Left ventricle myocardium inferior (tissue), 1 donor: ENCODE measurements at places on chromosomes 6 and 20. TPM values are rescaled to one million over a fixed set of nuclear protein-coding genes. Genes with fewer than 3 reads are reported as not detected.

SPINT4 gene
- total RNA-seq: not detected

HAO1 gene
- total RNA-seq: not detected

MYBL2 gene
- 0.44 TPM for total RNA-seq

SAMD3 gene
- not detected for total RNA-seq

TPX2 gene
- total RNA-seq: 0.71 TPM

TGM3 gene
- not detected for total RNA-seq

STX11 gene
- 6.8 TPM for total RNA-seq

RTEL1 gene
- total RNA-seq: 9.6 TPM

ANKRD6 gene
- 11.1 TPM for total RNA-seq

OPRM1 gene
- not detected for total RNA-seq

CRISP3 gene
- total RNA-seq: not detected

MRAP2 gene
- 0.16 TPM for total RNA-seq

GRCh38 chr6:40852779-40853373 is 186.1 kb downstream of the UNC5CL start:
- H3K4me3 ChIP-seq: no peak overlapping the region
- H3K27me3 ChIP-seq: peaks cover 33% of the 10 kb centered on the region
- no peaks in the 10 kb centered on the region for H3K36me3 ChIP-seq
- H3K27ac ChIP-seq: no peak overlapping the region
- peaks cover 10% of the 10 kb centered on the region for H3K4me1 ChIP-seq
- DNase-seq: no peak

GRCh38 chr20:63356931-63357879 is 3.9 kb downstream of the CHRNA4 start:
- peaks cover 63% of the 10 kb centered on the region for H3K27me3 ChIP-seq
- DNase-seq: no peak
- no peak overlapping the region for H3K4me3 ChIP-seq
- peaks cover 43% of the 10 kb centered on the region for H3K4me1 ChIP-seq
- H3K27ac ChIP-seq: peak overlapping the region; percentile 33
- no peaks in the 10 kb centered on the region for H3K36me3 ChIP-seq

GRCh38 chr6:143271024-143271423 is 179.5 kb downstream of the ADAT2 start:
- DNase-seq: no peak
- H3K4me3 ChIP-seq: no peak overlapping the region
- peaks cover 28% of the 10 kb centered on the region for H3K4me1 ChIP-seq
- H3K27me3 ChIP-seq: no peaks in the 10 kb centered on the region

GRCh38 chr20:41437836-41438235 is 71.2 kb upstream of the EMILIN3 start:
- no peaks in the 10 kb centered on the region for H3K4me1 ChIP-seq
- H3K27me3 ChIP-seq: no peaks in the 10 kb centered on the region
- H3K36me3 ChIP-seq: peaks cover 95% of the 10 kb centered on the region
- DNase-seq: no peak
- H3K4me3 ChIP-seq: no peak overlapping the region

DNA sequence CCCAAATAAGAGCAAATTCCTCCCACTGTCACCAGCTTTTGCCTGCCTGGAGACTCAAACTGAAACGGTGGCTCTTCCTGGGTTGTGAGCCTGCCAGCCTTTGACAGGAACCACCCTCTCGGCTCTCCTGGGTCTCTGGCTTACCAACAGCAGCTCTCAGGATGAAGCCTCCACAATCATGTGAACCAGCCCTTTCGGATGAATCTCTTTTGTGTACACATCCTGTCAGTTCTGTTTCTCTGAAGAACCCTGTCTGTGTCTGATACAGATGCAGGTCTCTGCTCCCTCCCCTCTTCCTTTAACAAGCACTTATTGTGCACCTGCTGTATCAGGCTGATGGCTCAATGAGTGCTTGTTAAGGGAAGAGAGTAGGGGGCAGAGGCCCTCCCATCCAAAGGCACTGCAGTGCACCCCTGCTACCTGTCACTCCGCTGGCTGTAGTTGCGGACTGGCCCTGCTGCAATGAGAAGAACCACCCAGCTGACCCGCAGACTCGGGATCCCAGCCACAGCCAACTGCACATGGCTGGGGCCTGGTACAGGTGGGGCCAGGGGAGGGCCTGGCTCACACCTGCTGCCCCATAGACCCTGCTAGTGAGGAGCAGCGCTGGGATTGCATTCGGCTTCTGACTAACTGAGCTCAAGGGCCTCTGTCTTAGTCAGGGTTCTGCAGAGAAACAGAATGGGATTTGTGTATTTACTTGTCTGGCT is 120.1 kb upstream of the PMEPA1 start:
- H3K36me3 ChIP-seq: no peaks in the 10 kb centered on the region
- no peak overlapping the region for H3K4me3 ChIP-seq
- H3K27me3 ChIP-seq: peaks cover 4% of the 10 kb centered on the region
- no peak for DNase-seq
- H3K4me1 ChIP-seq: peaks cover 18% of the 10 kb centered on the region

GRCh38 chr20:32168184-32168910 is 39.2 kb downstream of the PLAGL2 start:
- H3K4me3 ChIP-seq: no peak overlapping the region
- peaks cover 8% of the 10 kb centered on the region for H3K4me1 ChIP-seq
- DNase-seq: no peak
- no peaks in the 10 kb centered on the region for H3K27me3 ChIP-seq

GRCh38 chr20:62642666-62643520 is 590 bp downstream of the SLCO4A1 start:
- peaks cover 70% of the 10 kb centered on the region for H3K27me3 ChIP-seq
- peaks cover 2% of the 10 kb centered on the region for H3K36me3 ChIP-seq
- DNase-seq: no peak

- DNase-seq: no peak
- peaks cover 63% of the 10 kb centered on the region for H3K4me1 ChIP-seq
Observed at GRCh38 chr20:37697314-37697713, 3.5 kb downstream of the CTNNBL1 start.

DNA sequence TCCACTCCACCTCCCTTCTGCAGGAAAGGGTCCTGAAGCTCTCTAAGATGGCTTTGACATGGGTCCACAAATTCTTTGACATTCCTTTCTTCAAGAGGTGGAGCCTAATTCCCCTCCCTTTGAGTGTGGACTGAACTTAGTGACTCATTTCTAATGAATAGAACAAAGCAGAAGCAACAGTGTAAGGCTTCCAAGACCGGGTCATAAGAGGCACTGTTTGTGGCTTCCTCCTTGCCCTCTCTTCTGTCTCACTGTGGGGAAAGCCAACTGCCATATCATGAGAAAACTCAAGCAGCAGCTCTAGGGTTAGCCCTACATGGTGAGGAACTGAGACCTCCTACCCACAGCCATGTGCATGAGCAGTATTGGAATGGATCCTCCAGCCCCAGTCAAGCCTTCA is 5.9 kb upstream of the CDK5RAP1 start:
- peaks cover 73% of the 10 kb centered on the region for H3K36me3 ChIP-seq
- no peaks in the 10 kb centered on the region for H3K27me3 ChIP-seq
- no peak for DNase-seq
- H3K27ac ChIP-seq: no peak overlapping the region

DNA sequence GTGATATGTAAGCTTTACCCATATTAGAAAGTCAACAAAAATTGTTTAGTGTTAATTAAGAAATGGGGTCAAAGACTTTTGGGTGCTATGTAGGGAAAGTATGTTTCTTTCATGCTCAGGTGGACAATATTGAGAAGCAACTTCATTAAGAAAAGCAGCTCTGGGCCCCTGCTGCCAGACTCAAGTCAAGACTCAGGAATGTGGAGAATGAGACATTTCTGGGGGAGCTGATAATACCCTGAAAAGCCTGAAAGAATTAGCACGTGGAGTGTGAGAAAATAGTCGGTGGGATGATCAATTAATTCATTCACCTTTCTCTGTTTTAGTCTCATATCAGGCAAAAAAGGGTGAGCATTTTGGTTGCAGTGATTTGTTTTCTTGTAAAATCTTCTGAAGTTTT is 175.1 kb upstream of the IMPG1 start:
- H3K4me1 ChIP-seq: no peaks in the 10 kb centered on the region
- no peak overlapping the region for H3K27ac ChIP-seq

DNA sequence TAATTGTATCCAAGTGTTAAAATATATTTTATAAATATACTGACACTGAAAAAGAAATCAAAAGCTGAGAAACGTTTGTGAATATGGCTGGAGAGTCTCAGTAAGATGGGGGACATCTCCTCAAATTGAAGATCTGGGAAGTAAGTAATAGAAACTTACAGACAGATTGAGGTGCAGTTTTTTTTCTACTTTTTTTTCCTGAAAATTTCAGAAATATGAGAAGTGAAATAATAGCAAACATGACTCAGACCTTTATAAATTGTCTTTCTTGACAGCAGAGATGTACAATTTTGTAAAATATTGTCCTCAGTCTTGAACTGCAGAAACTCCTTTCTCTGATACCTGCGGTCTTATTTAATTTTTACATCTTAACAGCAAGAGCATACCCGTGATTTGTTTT is 347.1 kb downstream of the UTRN start:
- no peaks in the 10 kb centered on the region for H3K36me3 ChIP-seq
- H3K27me3 ChIP-seq: no peaks in the 10 kb centered on the region
- peaks cover 4% of the 10 kb centered on the region for H3K4me1 ChIP-seq
- no peak overlapping the region for H3K27ac ChIP-seq
- no peak for DNase-seq

- no peaks in the 10 kb centered on the region for H3K36me3 ChIP-seq
- peak overlapping the region; percentile 21 for H3K27ac ChIP-seq
- H3K27me3 ChIP-seq: no peaks in the 10 kb centered on the region
- H3K4me3 ChIP-seq: no peak overlapping the region
- no peak for DNase-seq
Observed at GRCh38 chr20:39800111-39800510, 838.0 kb downstream of the DHX35 start.

- no peaks in the 10 kb centered on the region for H3K27me3 ChIP-seq
- H3K27ac ChIP-seq: no peak overlapping the region
- no peak overlapping the region for H3K4me3 ChIP-seq
- H3K36me3 ChIP-seq: peaks cover 22% of the 10 kb centered on the region
Observed at GRCh38 chr6:18260448-18261106, 3.8 kb downstream of the DEK start.

DNA sequence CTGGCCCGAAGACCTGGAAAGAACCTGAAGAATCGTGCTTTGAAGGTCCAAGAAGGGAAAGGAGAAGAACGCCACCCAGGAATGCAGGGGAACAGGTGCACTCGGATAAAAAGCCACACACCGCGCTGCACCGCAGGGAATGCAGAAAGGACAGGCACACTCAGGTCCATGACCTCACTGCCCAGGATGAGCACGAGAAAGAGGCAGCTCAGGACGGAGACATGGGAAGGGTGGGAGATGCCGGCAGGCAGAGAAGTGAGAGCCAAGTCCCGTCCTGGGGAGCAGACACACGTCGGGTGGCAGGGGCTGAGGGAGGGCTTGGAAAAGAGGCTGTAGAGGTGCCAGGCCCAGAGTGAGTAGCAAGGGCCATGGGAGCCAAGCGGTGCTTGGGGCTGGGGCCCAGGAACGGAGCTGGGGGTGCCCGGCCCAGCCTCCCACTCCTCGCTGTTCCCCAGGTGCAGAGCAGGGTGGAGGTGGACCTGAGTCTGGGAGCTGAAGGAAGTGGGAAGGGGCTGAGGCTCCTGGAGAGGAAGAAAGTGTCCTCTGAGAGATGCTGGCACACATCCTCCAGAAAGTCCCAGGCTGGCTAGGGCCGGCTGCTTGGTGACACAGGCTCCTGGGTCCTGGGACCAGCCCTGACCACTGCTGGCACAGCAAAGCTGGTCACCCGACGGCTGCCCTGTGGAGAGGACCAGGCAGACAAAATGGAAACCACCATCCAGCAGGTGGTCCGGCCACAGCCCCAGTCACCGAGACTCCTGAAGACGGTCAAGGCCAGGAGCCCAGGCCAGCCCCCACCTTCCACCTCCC is 91.3 kb downstream of the PSMB1 start:
- no peak for DNase-seq
- no peaks in the 10 kb centered on the region for H3K36me3 ChIP-seq
- H3K27ac ChIP-seq: no peak overlapping the region
- H3K4me3 ChIP-seq: no peak overlapping the region
- no peaks in the 10 kb centered on the region for H3K27me3 ChIP-seq
- H3K4me1 ChIP-seq: peaks cover 29% of the 10 kb centered on the region

DNA sequence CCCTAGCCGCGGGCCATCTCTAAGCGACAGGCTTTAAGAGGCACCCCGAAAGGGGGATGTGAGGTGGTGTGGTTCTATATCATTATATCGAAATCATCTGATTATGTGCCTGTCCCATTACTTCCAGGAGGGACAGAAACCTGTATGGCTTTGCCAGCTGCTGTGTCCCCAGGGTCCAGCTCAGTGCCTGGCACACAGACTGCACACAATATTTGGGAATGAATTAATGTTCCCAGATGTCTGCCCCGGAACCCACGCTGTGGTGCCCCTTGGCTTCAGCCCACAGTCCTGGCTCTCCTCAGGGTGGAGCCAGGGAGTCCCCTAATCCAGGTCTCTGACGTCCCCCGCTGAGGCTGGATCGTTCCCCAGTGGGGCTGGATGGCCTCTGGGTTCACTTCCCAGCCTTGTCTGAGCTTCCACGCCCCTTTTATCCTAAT is 8.9 kb upstream of the AHCY start:
- peaks cover 20% of the 10 kb centered on the region for H3K4me1 ChIP-seq
- H3K27me3 ChIP-seq: peaks cover 14% of the 10 kb centered on the region
- H3K36me3 ChIP-seq: no peaks in the 10 kb centered on the region
- no peak for DNase-seq

DNA sequence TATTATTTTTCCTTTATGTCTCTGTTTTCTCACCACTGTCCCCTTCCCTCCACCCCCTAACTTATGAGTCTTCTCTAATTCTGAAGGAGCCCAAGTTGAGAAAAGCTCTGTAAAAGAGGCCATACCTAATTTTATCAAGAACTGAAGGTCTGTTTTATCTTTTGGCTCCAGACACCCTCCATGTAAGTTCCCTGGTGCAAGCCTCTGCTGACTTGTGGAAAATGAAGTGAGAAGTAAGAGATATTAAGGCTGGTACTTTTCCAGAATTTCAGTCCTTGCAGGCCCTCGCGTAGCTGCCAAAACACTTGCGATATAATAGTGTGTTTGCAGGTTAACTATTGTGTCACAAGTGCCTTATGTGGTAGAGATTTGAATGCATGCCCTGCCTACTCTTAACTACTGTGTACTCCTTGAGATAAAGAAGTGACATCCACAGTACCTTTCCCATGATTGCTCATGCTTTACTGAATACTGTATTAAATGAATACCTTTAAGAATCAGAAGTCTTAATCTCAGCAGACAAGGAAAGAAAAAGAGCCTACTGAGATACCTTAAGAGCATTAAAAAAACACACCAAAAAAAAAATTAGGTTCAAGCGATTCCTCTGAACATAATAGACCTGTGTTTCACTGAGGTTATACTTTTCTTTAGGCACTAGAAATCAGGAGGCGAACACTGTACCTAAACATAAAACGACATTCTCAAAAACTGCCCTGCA is 143.6 kb upstream of the ZNF184 start:
- H3K36me3 ChIP-seq: no peaks in the 10 kb centered on the region
- peaks cover 97% of the 10 kb centered on the region for H3K27me3 ChIP-seq
- H3K4me1 ChIP-seq: peaks cover 15% of the 10 kb centered on the region
- H3K4me3 ChIP-seq: peak overlapping the region; percentile 55

- DNase-seq: no peak
- no peak overlapping the region for H3K4me3 ChIP-seq
- no peak overlapping the region for H3K27ac ChIP-seq
- H3K36me3 ChIP-seq: no peaks in the 10 kb centered on the region
- H3K27me3 ChIP-seq: no peaks in the 10 kb centered on the region
- no peaks in the 10 kb centered on the region for H3K4me1 ChIP-seq
Observed at GRCh38 chr6:38501931-38502330, 137.8 kb downstream of the BTBD9 start.
